ENCODE measurements at places on chromosomes 2 and 18. TPM values are rescaled to one million over a fixed set of nuclear protein-coding genes. Genes with fewer than 3 reads are reported as not detected.

Gene CFAP65
- total RNA-seq = not detected

Gene PCARE
- total RNA-seq = not detected

Gene RGPD5
- total RNA-seq = 13.7 TPM

Gene LOXHD1
- total RNA-seq = not detected

Gene SNORC
- 0.33 TPM for total RNA-seq
